Left lung (tissue), 14 donors: ENCODE measurements at places on chromosomes 3 and 15. TPM values are rescaled to one million over a fixed set of nuclear protein-coding genes. Genes with fewer than 3 reads are reported as not detected.

DNA sequence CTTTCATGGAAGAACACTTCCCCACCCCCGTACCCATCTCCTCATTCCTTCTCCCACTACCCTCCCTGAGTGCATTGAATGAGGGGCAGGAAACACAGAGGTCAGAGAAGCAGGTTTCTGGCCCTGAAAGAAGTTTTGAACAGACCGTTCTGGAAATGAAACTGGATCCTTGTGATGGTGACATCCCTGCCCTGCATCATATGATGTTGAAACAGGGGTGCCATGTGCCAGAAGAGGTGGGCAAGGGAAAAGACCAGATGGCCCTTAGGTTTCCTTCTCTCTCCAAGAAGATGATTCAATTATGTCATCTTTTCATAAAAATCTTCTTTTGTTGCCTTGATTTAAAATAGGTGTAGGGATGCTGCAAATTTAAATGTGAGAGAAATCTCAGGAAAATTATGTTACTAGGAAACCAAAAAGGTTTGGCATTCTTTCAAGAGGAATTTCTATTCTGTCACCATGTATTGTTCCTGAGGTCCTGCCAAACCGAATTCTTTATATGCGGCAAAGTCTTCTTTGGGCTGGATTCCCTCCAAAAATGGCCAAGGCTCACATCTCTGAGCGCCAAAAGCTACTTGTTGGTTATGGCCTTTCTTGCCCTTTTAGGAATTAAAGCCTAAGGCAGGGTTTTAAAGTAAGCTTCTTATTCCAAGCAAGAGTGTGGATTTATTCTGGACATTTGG, 19.9 kb upstream of the TNFAIP8L3 start:
- H3K27ac ChIP-seq: no peak overlapping the region
- peaks cover 12% of the 10 kb centered on the region for H3K27me3 ChIP-seq
- H3K4me1 ChIP-seq: no peaks in the 10 kb centered on the region
- no peak for DNase-seq
- H3K4me3 ChIP-seq: no peak overlapping the region

- peaks cover 36% of the 10 kb centered on the region for H3K4me1 ChIP-seq
- H3K4me3 ChIP-seq: peak overlapping the region; percentile 33
- no peaks in the 10 kb centered on the region for H3K36me3 ChIP-seq
These were observed 64.9 kb upstream of the POLG start for GRCh38 chr15:89399238-89400115.

DNA sequence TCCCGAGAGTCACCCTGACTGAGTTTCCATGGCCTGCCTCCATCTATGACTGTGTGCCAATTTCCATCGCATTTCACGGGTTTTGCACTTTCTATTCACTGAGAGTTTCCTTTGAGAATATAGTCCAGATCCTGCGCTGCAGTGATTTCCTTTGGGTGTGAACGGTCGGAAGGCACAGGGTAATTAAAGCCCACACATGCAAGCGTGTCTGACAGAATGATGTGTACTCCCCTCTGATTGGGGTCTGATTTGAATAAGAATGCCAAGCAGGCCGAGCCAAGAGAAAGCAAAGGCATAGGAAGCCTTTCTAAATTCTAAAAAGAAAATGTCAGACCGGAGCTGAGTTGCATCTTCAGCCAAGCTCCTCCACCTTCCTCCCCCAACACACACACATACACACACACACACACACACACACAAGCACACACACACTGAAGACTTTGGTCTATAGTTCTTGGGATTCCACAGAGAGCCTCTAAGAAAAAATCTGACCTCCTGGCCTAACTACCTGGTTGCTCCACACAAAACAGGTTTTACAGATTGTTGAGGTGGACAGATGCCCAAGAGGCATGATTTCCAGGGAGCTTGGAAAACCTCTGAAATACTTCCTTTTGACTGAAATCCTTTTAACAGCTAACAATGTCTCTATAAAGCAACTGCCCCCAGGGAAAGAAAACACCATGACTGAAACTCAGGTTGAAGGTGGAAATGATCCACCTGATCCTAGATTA, 59.7 kb upstream of the LRRN1 start:
- no peaks in the 10 kb centered on the region for H3K27me3 ChIP-seq
- H3K36me3 ChIP-seq: no peaks in the 10 kb centered on the region
- no peaks in the 10 kb centered on the region for H3K4me1 ChIP-seq
- DNase-seq: no peak
- no peak overlapping the region for H3K4me3 ChIP-seq
- H3K27ac ChIP-seq: no peak overlapping the region

Gene C3orf80
- total RNA-seq: 1.9 TPM

DNA sequence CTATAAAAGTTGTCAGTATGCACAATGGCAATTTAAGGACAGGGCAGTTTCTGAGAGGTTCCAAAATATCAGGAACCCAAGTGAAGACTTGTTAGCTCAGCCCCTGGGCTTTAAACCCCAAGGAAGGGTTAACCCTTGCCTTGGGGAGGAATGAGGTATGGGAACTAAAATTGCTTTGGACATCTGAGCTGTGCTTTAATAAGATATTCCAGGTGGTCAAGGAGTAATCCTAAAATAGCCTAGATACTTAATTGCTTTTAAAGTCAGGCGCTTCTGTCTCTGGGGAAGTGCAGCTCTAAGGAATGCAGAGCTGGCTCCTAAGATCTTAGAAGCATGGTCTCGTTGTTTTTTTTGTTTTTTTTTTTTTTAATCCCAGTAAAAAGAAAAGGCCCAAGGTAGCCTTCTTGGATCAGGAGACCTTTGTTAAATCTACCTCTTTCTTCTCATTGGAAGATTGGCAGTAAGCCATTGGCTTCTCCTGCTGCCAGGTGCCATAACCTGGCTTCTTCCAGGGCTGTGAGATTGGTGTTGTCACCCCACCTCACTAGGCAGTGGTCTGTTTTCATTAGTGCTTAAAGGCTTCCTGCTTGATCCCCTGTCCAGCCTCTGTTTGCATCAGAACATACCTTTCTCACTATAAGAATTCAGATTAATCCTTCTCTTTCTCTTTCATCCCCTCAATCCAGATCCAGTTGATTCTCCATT, 24.5 kb downstream of the ARID3B start:
- H3K36me3 ChIP-seq: peaks cover 13% of the 10 kb centered on the region
- H3K27me3 ChIP-seq: no peaks in the 10 kb centered on the region
- H3K27ac ChIP-seq: no peak overlapping the region
- H3K4me1 ChIP-seq: no peaks in the 10 kb centered on the region
- DNase-seq: no peak
- no peak overlapping the region for H3K4me3 ChIP-seq

DNA sequence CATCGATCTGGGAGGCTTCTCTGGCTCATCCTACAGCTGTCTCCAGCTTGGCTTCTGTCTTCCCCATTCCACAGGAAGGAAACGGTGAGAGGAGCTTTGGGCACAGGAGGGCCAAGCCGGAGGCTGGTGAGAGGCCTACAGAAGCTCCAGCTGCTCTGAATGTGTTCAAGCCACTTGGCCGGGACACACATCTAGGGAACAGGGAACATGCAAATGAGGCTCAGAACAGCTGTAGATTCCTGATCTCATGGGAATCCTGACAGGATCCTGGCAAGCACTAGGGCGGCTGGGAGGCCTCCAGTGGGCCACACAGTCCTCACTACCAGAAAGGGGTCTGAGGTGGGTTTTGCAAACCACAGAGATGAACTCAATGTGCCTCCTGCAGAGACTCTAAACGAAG, 13.7 kb downstream of the SEMA5B start:
- no peak overlapping the region for H3K4me3 ChIP-seq
- H3K4me1 ChIP-seq: no peaks in the 10 kb centered on the region
- H3K27ac ChIP-seq: no peak overlapping the region
- DNase-seq: no peak

DNA sequence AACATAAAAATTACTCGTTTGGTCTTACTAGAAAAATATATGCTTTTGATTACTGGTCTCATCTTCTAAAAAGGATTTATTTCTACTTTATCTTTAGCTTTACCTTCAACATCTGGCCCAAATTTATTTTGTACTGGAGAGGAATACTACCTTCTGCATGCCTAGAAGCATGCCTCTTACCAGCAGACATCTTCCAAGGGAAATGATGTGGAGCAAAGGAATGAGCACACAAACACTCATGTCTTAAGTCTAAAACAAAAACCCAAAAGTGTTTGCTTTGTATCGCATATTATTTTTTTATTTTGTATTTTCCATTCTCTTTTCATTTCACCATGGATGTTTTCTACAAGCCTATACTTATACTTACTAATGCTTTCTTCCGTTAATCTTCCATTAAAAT, 304.6 kb upstream of the KCNMB2 start:
- DNase-seq: no peak
- H3K27me3 ChIP-seq: no peaks in the 10 kb centered on the region
- no peaks in the 10 kb centered on the region for H3K36me3 ChIP-seq

Gene MAGEL2
- total RNA-seq: 1.6 TPM

Gene RTP3
- total RNA-seq: not detected

DNA sequence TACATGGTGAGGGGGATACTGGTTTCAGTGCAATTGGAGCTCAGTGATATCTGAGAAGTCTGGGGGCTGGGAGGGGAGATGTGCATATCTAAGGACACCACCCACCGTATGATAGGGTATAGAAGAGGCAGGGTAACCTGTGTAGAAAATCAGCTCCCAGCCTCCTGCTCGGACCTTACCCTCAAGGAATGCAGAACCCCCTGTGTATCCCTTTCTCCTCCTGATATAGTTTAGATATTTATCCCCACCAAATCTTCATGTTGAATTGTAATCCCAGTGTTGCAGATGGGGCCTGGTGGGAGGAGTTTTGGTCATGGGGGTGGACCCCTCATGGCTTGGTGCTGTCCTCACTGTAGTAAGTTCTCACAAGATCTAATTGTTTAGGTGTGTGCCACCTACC, 48.2 kb upstream of the GATA2 start:
- no peak overlapping the region for H3K27ac ChIP-seq
- H3K36me3 ChIP-seq: no peaks in the 10 kb centered on the region
- DNase-seq: no peak

GRCh38 chr15:48632651-48633050, 12.9 kb downstream of the FBN1 start:
- no peaks in the 10 kb centered on the region for H3K36me3 ChIP-seq
- no peak overlapping the region for H3K27ac ChIP-seq
- H3K27me3 ChIP-seq: no peaks in the 10 kb centered on the region
- H3K4me3 ChIP-seq: no peak overlapping the region

GRCh38 chr3:140233702-140234101, 298.7 kb downstream of the CLSTN2 start:
- DNase-seq: no peak
- no peaks in the 10 kb centered on the region for H3K4me1 ChIP-seq
- no peaks in the 10 kb centered on the region for H3K36me3 ChIP-seq
- no peak overlapping the region for H3K27ac ChIP-seq

Gene SKOR1
- 0.12 TPM for total RNA-seq

DNA sequence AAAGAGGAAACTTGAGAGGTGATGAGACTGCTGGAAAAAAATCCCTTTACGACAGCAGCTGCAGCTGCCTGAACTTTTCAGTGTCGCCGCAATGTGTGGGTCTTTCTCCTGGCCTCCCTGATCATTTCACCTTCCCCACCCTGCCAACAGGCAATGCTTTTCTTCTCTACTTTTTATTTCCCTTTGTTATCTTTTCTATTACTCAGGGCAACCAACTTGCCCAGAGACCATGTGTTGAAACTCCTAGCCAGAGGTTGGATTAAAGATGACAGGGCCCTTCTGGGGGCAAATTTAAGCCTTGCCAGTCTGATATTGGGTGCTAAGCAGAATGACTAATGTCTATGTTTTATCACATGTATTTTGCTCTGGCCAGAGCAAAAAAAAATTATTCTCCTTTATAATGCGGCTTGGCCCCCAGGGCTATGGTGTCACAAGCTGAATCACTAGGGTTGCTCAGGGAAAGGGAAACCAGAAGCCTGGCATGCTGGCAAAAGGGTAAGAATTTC, 51.5 kb upstream of the CFAP20DC start:
- no peak overlapping the region for H3K4me3 ChIP-seq
- no peak for DNase-seq
- H3K27ac ChIP-seq: no peak overlapping the region
- no peaks in the 10 kb centered on the region for H3K36me3 ChIP-seq

GRCh38 chr3:171379961-171380483, 80.2 kb downstream of the TNIK start:
- H3K36me3 ChIP-seq: no peaks in the 10 kb centered on the region
- no peaks in the 10 kb centered on the region for H3K27me3 ChIP-seq
- no peak overlapping the region for H3K27ac ChIP-seq
- no peak overlapping the region for H3K4me3 ChIP-seq

DNA sequence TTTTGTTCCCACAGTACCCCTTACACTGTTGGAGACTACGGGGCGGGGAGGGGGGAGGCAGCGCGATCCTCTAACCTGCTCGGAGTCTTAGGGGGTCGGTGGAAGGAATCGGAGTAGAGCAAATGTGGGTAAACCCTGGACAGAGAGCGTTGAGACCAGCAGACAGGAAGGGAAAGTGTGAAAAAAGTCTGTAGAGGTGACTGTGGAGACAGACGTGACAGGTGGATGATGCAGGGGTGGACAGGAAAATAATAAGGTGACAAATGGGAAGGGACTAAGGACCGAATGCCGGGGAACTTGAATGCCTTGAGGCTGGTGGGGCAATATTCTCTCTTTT, 424 bp downstream of the EAF2 start:
- peak overlapping the region; percentile 79 for H3K4me3 ChIP-seq
- DNase-seq: no peak
- no peaks in the 10 kb centered on the region for H3K27me3 ChIP-seq
- H3K27ac ChIP-seq: peak overlapping the region; percentile 91
- peaks cover 17% of the 10 kb centered on the region for H3K36me3 ChIP-seq
